ENCODE measurements at places on chromosomes 6 and 20.

DNA sequence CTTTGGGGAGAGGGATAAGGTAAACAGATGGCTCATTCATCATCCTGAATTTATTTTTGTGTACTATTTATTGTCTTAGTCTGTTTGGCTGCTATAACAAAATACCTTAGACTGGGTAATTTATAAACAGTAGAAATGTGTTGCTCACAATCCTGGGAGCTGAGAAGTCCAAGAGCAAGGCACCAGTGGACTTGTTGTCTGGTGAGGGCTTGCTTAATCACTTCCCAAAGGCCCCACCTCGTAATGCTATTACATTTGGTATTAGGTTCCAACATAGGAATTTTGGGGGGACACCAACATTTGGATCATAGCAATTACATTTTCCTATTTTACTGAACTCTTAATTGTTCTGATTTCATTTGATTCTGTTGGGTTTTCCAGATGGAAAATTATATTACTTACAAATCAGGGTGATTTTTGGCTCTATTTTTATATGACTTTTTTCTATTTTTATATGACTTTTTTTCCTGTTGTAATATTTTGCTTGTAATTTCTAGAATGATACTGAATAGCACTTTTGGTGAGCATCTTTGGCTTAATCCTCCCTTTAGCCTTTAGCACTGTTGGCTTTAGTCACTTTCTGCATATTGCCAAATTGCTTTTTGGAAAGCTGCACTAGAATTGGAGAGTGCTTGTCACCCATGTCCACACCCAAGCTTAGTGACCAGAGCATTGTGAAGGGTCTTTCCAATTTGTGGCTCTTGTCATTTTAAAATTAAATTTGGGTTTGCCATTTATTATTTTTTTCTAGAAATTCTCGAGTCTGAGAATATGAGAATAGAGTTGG, 43.7 kb upstream of the TULP4 start:
- no peak for DNase-seq

- DNase-seq, result peak; percentile 17
Observed at GRCh38 chr6:4632421-4632820, 143.8 kb upstream of the CDYL start.

DNA sequence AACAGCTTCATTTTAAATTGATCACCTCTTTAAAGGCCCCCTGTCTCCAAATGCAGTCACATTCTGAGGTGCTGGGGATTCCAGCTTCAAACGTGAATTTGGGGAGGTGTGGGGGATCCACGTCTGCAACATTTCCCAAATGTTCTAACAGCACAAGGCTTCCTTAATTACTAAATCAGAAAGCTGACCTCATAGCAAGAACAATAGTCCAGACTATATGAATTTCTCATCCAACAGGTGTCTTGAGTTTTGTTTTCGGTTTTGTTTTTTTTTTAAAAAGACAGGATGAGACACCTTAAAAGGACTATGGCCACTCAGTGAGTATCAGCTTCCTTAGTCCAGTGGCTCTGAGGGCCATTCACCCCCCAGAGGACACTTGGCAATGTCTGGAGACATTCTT, 11.5 kb downstream of the ATP9A start:
- no peak for DNase-seq

DNA sequence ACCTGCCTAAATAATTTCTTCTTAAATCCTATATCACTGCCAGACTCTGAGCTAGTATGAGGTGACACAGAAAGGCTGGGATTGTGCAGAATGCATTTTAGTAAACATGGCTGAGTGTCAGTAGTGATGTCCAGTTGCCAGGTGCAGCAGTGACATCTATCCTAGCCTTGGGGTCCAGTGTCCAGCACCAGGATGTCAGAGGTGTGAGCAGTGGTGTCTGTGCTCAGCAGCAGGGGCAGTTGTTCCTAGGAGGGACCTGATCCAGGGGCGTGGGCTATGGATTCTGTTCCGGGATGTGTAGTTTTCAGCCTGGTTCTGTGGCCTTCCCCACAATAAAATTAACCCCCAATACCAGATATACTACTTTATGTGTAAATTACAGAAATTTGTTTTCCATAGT, 6.0 kb downstream of the HLA-C start:
- DNase-seq, result no peak

DNA sequence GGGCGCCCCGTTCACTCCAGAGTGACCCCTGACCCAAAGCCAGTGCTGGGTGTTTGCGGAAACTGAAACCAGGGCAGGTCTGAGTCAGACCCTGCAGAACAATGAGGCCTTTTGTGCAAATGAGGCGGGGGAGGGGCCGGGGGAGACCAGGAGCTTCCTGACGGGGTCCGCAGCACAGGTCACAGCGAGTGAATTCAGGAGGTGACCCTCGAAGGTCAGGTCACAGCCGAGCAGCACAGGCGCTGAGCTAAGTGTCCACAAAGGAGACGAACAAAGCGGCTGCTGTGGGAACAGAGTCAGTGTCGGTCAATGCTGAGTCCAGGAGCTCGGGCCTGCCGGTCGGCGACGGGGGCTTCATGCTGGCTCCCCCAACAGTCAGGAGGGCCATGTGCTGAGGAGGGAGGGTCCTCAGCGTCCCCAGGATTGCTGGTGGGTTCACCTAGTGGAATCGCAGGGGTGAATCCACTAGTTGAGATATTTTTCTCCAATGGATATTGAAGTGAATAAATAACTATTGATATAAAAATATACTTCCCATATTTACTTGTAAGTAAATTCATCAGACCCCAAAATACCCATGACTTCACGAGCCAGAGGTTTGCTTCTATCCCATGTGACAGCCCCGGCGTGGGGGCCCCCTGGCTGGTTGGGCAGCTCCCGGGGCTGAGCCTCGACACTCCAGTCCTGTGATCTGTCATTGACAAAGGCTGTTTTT, 188.4 kb upstream of the SULF2 start:
- no peak for DNase-seq

- DNase-seq, result peak; percentile 87
Observed at GRCh38 chr6:33073431-33073871, at the start of gene HLA-DPA1. HLA-DPA1 (minus strand) TSS chr6:33073649.

DNA sequence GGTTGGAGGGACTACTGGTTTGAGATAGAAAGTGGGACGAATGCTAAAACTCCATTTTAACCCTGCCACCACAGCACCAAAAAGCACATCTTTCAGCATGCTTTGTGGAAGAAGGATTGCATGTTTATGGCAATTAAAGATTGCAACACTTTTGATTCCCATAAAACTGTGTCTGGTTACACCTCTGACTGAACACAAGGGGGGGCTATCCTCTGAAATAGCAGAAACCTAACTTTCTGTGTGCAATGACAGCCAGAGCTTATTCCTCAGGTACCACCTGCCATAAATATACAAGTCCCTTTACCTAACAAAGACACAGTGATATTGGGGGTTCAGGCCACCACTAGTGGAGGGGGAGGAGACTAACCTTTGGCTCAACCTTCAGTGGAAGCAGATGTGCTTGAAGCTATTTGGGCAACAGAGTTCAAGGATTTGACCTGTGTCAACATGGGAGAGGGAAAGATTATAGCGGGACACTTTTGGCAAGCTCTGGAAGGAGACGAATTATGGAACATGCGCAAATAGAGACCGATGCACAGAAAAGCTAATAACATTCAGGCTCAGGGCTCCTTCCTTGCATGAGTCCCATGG, 9.6 kb upstream of the PLG start:
- DNase-seq, result no peak

- no peak for DNase-seq
Observed at GRCh38 chr6:169406804-169407203, 153.2 kb upstream of the THBS2 start.

GRCh38 chr6:116396441-116396840, 25.7 kb downstream of the DSE start:
- no peak for DNase-seq
